Spleen (tissue), 13 donors: ENCODE measurements at places on chromosomes 7 and 10. TPM values are rescaled to one million over a fixed set of nuclear protein-coding genes. Genes with fewer than 3 reads are reported as not detected.
A peak's percentile ranks its signal among the peaks of the same experiment; 100 is the strongest.

GRCh38 chr7:48042636-48043035 is 7.3 kb downstream of the C7orf57 start:
- no peak for DNase-seq
- H3K27ac ChIP-seq, result no peak overlapping the region
- H3K27me3 ChIP-seq, result no peaks in the 10 kb centered on the region
- H3K4me1 ChIP-seq, result peaks cover 7% of the 10 kb centered on the region

The SLC26A3 gene
- polyA plus RNA-seq, result not detected

GRCh38 chr10:46311501-46311951 is 24.7 kb downstream of the ANTXRL start:
- no peak overlapping the region for H3K27ac ChIP-seq
- DNase-seq, result peak; percentile 53
- no peak overlapping the region for H3K4me3 ChIP-seq
- H3K4me1 ChIP-seq, result no peaks in the 10 kb centered on the region
- no peaks in the 10 kb centered on the region for H3K36me3 ChIP-seq

GRCh38 chr7:41882256-41882655 is 179.4 kb upstream of the INHBA start:
- peak overlapping the region; percentile 75 for H3K27ac ChIP-seq
- H3K27me3 ChIP-seq, result no peaks in the 10 kb centered on the region
- peaks cover 72% of the 10 kb centered on the region for H3K4me1 ChIP-seq
- no peak overlapping the region for H3K4me3 ChIP-seq
- H3K36me3 ChIP-seq, result no peaks in the 10 kb centered on the region

- DNase-seq, result no peak
- H3K27ac ChIP-seq, result no peak overlapping the region
- H3K4me1 ChIP-seq, result no peaks in the 10 kb centered on the region
- no peaks in the 10 kb centered on the region for H3K36me3 ChIP-seq
- no peak overlapping the region for H3K4me3 ChIP-seq
Measured at GRCh38 chr7:108046952-108047506, 44.1 kb upstream of the LAMB1 start.

DNA sequence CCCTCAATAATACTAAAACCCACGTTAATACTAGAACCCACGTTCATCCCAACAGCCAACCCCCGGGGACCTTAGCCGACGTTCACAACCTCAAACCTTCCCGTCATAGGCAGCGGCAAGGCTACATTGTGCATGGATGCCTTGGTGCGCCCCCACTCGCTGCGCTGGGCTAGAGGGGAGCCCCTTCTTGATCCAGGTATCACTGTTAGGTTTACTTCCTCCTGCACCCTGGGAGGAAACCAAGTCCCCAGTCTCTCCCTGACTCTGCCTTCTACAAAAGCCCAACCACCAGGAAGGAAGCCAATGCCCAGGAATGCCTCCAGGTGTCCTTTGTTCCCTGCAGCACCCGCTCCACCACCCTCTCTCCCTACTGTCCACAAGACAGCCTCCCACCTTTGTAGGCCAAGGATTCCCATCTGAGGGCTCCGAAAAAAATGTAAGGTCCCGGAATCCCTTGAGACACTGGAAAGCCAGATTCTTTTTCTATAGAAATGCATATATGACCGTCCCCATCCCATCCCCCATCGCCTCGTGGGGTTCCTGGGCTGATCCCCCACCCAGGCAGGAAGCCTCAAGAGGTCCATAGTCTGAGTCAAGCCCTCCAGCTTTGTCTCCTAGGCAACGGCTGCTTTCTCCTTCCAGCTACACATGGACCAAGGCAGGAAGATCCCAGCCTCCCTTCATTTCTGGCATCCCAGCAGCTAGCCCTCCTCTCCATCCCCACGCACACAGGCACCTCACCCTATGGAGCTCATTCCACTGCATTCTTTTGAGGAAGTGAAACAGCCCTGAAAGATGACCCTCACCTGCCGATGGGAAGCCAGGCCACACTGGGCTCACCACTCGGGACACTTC is 25.2 kb downstream of the CTBP2 start:
- DNase-seq, result peak; percentile 23
- H3K4me3 ChIP-seq, result no peak overlapping the region
- peaks cover 8% of the 10 kb centered on the region for H3K4me1 ChIP-seq
- peak overlapping the region; percentile 59 for H3K27ac ChIP-seq
- no peaks in the 10 kb centered on the region for H3K27me3 ChIP-seq

- no peak for DNase-seq
- no peak overlapping the region for H3K27ac ChIP-seq
- no peaks in the 10 kb centered on the region for H3K36me3 ChIP-seq
- H3K27me3 ChIP-seq, result no peaks in the 10 kb centered on the region
- no peak overlapping the region for H3K4me3 ChIP-seq
Measured at GRCh38 chr10:126504761-126505112, 116.5 kb upstream of the ADAM12 start.

GRCh38 chr10:60293581-60294175 is 96.0 kb downstream of the ANK3 start:
- no peaks in the 10 kb centered on the region for H3K27me3 ChIP-seq
- H3K36me3 ChIP-seq, result no peaks in the 10 kb centered on the region

GRCh38 chr7:130149281-130150139 is 55.7 kb downstream of the TMEM209 start:
- no peak overlapping the region for H3K4me3 ChIP-seq
- H3K4me1 ChIP-seq, result no peaks in the 10 kb centered on the region
- no peak overlapping the region for H3K27ac ChIP-seq
- no peaks in the 10 kb centered on the region for H3K27me3 ChIP-seq

GRCh38 chr7:120856198-120856597 is 1.7 kb downstream of the TSPAN12 start:
- H3K27me3 ChIP-seq, result peaks cover 17% of the 10 kb centered on the region
- no peaks in the 10 kb centered on the region for H3K36me3 ChIP-seq
- H3K4me1 ChIP-seq, result peaks cover 15% of the 10 kb centered on the region
- peak overlapping the region; percentile 63 for H3K4me3 ChIP-seq
- no peak for DNase-seq

- H3K36me3 ChIP-seq, result no peaks in the 10 kb centered on the region
- peaks cover 18% of the 10 kb centered on the region for H3K27me3 ChIP-seq
- H3K4me3 ChIP-seq, result no peak overlapping the region
- peaks cover 10% of the 10 kb centered on the region for H3K4me1 ChIP-seq
Measured at GRCh38 chr10:79976999-79977398, 28.1 kb upstream of the SFTPD start.

The APBB1IP gene
- 24.9 TPM for polyA plus RNA-seq
